ENCODE measurements at places on chromosomes 1 and 21.

DNA sequence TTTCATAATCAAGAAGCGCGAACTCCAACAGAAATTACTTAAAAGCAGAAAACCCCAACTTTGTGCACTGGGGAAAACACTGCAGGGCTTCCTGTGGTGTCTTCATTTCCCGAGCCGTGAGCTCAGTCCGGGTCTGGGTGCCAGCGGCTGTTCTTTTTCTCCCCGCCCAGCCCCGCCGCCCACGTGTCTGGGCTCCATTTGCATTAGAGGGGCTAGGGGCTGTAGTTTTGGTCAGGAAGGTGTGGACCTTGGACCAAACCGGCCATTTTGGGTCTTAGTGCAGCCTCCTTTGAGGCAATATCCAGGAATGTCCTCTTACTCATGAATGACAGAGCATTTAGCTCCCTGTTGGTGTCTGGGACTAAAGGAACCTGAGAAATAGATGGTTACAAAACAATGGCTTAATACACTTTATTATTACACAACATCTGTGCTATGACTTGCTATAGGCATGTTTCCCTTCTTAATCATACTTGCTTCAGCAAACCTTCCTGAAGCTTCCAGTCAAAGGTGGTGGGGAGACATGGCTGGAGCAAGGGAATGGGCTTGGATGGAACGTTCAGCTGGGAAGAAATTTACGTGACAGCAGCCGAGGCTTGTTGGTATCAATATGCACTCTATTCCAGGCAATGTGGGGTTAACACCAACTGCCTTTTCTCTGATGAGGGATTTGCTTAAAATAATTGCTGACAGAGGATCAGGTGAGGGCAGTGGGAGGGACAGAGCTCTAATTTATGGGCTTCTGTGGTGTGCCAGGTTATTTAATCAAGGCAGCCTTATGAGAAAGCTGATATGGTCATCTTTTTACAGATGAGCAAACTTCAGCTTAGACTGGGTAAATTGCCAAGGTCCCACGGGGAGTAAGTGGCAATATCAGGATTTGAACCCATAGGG, 1.1 kb downstream of the AGTRAP start:
- peak; percentile 51 for DNase-seq

DNA sequence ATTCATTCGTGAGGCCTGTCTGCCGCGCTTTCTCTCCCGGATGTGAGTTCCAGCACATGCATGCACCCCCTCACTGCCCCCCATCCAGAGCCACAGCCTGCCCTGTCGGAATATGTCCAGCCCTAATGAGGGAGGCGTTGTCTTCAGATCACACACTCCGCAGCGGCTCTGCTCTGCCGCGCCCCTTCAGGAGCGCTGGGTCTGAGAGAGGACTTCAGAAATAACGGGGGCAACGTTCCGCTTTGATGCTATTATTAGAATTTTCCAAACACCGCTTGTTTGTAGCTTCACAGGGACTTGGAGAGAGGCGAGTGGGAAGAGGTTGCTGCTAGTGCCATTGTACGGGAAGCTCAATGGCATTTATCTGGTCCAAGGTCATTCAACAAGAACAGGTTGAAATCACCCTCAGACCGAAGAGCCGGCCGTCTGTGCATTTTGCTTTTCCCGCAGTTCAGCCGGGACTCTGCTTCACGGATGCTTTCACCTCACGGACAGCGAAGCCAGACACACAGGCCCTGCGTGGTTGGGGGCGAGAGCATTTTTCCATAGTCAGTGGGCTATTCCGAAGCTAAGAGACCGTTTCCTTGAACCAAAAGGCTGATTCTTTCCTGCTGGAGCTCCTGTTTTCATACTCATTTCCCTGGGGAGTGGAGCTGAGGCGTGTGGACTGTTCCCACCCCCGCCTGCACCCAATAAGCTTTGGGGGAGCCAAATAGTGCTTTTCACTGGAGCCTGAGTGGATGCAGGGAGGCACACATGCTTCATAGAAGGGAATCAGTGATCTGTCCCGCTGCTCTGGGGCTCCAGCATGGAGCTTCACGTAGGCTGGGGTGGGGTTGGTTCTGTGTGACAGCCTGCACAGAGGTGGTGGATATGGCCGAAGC, 69.7 kb downstream of the GALNT2 start:
- no peak for DNase-seq

- no peak for DNase-seq
Observed at GRCh38 chr1:81804312-81804711, 3.6 kb downstream of the ADGRL2 start.

DNA sequence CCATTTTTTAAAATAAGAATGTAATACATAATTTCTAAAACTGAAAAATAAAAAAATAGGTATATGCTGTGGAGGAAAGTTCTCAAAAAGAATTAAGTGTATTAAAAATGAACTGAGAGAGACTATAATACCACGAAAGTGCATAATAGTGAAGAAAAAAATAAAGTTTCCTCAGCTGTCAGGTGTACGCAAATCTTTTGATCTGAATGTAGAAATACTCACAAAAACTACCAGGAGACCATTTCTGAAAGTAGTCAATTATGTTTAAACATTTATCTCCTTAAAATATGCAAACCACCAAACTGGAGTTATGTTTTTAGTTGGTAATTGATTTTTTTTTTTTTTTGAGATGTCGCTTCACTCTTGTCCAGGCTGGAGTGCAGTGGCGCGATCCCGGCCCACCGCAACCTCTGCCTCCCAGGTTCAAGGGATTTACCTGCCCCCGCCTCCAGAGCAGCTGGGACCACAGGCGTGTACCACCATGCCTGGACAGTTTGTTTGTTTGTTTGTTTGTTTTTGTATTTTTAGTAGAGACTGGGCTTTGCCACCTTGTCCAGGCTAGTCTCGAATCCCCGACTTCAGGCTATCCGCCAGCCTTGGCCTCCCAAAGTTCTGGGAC, 1169.2 kb upstream of the B3GALT2 start:
- DNase-seq, result no peak

DNA sequence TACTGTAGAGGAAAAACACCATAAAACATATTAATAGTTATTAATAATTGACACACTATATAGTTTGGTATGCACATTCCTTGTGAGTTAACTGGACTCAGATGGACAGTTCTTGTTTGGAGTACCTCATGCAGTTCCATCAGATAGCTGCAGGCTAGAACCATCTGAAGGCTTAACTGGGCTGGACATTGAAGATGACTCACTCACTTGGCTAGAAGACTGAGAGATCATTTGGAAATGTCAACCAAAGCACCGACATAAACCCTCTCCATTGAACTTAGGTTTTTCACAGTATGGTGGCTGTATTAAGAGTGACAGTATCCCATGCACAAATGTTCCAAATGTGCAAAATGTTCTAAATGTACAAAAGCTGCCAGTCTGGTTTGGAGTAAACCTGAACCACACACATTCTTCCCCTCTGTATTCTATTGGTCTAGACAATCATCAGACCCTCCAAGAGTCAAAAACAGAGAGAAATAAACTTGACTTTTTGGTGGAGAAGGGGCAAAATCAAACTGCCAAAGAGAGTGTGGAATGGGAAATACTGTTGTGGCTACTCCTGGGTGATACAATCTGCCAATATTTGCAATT, 708.4 kb downstream of the KCNT2 start:
- DNase-seq, result no peak

GRCh38 chr1:225520587-225521227, 92.9 kb upstream of the LBR start:
- no peak for DNase-seq

DNA sequence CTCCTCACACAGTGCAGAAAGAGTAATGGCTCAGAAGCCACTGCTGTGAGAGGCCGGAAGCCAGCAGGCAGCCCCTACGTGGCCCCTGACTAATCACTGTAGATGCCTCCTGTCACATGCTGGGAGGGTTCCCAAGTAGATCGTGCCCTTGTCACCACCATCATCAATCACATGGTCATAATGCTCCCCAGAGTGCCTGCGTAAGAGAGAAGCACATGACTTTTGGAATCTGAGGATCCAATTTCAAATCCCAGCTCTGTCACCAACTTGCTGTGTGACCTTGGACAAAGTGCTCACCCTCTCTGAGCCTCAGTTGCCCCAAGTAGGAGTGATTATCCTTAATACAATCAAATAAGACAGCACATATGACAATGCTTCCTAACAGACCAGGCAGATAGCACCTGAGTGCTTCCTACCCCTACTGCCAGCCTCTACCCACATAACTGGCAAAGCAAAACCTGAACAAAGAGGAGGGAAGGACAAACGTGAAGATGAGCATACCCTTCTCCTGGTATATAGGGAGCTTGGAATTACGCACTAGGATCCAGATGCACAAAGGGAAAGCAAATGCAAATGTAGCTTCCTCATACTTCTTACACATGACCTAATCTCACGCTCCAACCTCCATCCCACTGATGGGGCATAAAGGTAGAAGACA, 65.7 kb downstream of the SDC3 start:
- no peak for DNase-seq

DNA sequence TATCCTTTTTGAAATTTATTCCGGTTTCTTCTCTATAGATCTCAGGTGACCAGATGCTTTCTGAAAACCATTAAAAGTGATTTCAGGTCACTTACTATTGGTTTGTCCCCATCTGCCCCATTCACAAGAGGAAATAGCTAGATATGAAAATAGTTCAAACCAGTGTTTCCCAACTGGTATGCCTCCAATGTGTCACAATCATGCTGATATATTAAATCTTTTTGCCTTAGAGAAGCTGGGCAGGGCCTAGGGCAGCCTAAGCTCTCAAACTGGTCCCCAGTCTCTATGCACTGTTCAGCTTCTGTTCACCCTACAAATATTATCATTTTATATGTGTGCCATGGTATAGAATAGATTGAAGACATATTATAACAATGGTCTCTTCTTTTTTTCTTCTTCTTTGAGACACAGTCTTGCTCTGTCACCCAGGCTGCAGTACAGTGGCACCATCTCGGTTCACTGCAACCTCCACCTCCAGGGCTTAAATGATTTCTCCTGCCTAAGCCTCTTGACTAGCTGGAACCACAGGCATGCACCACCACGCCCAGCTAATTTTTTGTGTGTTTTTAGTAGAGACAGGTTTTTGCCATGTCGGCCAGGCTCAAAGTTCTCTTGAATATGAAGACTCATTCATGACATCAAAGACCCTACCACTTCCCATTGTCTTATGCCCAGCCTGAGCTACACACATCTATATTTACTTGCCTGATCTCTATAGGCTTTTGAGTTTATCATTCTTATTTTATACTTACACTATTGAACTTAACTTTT, 15.7 kb downstream of the PTPN22 start:
- no peak for DNase-seq

GRCh38 chr21:39377444-39378050, 28.7 kb upstream of the HMGN1 start:
- DNase-seq, result no peak

Measured in pons (tissue), 1 donor.